ENCODE measurements at places on chromosomes 16 and 17. TPM values are rescaled to one million over a fixed set of nuclear protein-coding genes. Genes with fewer than 3 reads are reported as not detected.

The CASKIN1 gene
- 0.30 TPM for total RNA-seq

The TBC1D3C gene
- not detected for total RNA-seq

The ABCC3 gene
- total RNA-seq: 5.6 TPM

The SSTR5 gene
- not detected for total RNA-seq

The RAP1GAP2 gene
- 0.30 TPM for total RNA-seq

The USP43 gene
- not detected for total RNA-seq

The DPEP3 gene
- total RNA-seq: not detected

The CCL3 gene
- not detected for total RNA-seq

The TAOK1 gene
- 75.6 TPM for total RNA-seq

The TMEM106A gene
- 4.8 TPM for total RNA-seq

The DBNDD1 gene
- 3.5 TPM for total RNA-seq

The GSG1L gene
- total RNA-seq: not detected

The KRTAP16-1 gene
- not detected for total RNA-seq

The ACSM3 gene
- total RNA-seq: 0.28 TPM

The NATD1 gene
- total RNA-seq: 2.4 TPM

The CNGB1 gene
- total RNA-seq: not detected

The TLCD3B gene
- under 0.01 TPM for total RNA-seq

The BCL6B gene
- not detected for total RNA-seq

The GNAO1 gene
- total RNA-seq: 0.30 TPM

The ABCC12 gene
- total RNA-seq: not detected

The KRTAP2-4 gene
- total RNA-seq: not detected

The NT5C3B gene
- total RNA-seq: 35.4 TPM

The MYH13 gene
- total RNA-seq: under 0.01 TPM

The SLC5A11 gene
- not detected for total RNA-seq

The CDRT15L2 gene
- total RNA-seq: not detected

The INCA1 gene
- not detected for total RNA-seq

The KRTAP3-1 gene
- total RNA-seq: not detected

The TAX1BP3 gene
- 301 TPM for total RNA-seq

The RNU2-1 gene
- not detected for total RNA-seq

The CHRNB1 gene
- total RNA-seq: 6.2 TPM
